ENCODE measurements at places on chromosomes 7 and 10.
A peak's percentile ranks its signal among the peaks of the same experiment; 100 is the strongest.

GRCh38 chr10:66252986-66253385, 672.9 kb upstream of the LRRTM3 start:
- no peak for DNase-seq

GRCh38 chr10:4136121-4136520, 351.1 kb upstream of the KLF6 start:
- DNase-seq: peak; percentile 9

GRCh38 chr10:69087590-69088470, at the start of gene SRGN:
Gene SRGN, plus strand, starts transcription at chr10:69088103. Its CDS starts 55 bp downstream, at chr10:69088158.
- peak; percentile 68 for DNase-seq

DNA sequence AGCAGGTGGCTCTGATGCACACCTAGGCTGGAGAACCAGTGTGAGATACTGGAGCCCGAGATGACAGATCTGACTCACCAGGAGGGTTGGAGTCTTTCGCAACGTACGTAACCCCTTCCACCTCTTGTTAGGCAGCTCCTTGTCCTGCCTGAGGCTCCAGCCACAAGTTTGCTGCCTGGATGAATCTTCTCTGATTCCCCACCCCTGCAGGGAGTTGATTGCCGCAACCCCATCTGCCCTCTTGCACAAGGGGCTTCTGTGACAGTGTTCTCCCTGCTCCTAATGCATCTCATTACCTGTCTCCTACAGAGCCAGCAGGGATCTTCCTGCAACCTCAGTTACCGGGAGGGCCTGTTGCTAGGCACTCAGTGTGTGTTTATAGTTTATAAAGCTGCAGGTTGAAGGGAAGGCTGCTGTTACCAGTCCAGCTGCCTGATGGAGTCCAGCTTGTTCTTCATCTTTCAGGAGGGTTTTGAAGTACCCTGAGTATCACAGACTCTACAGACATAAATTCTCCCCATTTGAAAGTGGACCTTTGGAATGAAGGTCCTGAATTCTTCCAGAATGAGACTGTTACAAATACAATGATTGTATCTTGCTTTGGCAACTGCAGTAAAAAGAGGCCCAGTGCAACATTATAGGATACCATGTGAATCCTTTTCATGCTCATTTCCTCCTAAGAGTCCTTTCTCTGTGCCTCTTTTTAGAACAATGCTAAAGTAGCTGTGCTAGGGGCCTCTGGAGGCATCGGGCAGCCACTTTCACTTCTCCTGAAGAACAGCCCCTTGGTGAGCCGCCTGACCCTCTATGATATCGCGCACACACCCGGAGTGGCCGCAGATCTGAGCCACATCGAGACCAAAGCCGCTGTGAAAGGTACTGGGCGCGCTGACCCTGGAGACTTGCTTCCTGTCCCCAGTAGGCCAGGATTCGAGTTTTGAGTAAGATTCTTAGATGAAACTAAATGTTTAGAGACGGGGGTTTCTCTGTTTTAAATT, 6.5 kb downstream of the MDH2 start:
- DNase-seq: no peak

GRCh38 chr7:24975644-24976260, 4.2 kb downstream of the OSBPL3 start:
- DNase-seq: peak; percentile 63

Data from fibroblast of upper back skin (primary cell).